ENCODE measurements at places on chromosomes 3 and 15.
A peak's percentile ranks its signal among the peaks of the same experiment; 100 is the strongest.

DNA sequence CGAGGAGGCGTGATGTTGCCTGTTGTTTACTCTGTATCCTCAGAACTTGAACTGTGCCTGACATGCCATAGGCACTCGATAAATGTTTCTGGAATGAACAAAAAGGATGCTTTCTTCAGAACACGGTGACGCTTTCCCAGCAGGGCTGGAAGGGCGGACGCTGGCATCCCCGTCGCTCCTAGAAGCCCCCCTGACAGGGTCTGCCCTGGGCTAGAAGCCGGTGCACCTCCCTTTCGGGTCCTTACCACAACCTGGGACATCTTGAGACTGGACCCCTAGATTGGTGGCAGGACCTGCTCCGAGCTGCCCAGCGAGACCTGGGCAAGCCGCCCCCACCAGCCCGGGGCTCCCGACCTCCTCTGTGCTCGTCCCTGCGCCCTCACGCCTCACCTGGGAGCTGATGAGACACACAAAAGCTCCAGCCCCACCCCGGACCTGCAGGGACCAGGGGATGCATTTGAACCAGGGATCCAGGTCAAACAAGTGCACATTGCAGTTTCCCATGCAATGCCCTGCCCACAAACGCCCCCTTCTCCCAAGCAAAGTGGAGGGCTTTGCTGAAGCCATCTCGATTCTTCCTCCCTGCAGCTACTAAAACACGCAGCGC lies 131.2 kb upstream of the MEF2A start:
- peak; percentile 57 for DNase-seq

GRCh38 chr3:177329854-177330253 lies 132.6 kb upstream of the TBL1XR1 start:
- DNase-seq, result no peak

DNA sequence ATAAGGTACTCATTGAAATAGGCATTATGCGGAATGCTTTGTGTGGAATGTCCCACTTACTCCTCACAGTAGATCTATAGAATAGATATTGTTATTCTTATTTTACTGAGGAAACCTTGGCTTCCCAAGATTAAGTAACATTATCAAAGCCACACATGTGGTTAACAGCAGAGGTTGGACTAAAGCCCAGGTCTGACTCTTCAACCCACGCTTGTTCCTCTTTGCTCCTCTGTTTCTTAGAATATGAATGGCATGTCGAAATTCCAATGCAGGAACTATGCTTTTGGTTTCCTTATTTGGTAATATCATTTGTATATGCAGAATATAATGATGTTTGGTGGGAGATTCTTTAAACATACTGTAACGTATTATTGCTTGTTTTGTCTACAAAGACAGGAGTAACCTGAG lies 818.8 kb upstream of the LMCD1 start:
- DNase-seq, result no peak

GRCh38 chr3:186608624-186609215 lies 4.1 kb upstream of the AHSG start:
- DNase-seq, result no peak

- no peak for DNase-seq
Measured at GRCh38 chr3:28726840-28727239, 378.2 kb upstream of the AZI2 start.

GRCh38 chr15:92666780-92667179 lies 11.2 kb upstream of the FAM174B start:
- no peak for DNase-seq

GRCh38 chr3:48651771-48652170 lies 10.9 kb downstream of the CELSR3 start:
- no peak for DNase-seq

DNA sequence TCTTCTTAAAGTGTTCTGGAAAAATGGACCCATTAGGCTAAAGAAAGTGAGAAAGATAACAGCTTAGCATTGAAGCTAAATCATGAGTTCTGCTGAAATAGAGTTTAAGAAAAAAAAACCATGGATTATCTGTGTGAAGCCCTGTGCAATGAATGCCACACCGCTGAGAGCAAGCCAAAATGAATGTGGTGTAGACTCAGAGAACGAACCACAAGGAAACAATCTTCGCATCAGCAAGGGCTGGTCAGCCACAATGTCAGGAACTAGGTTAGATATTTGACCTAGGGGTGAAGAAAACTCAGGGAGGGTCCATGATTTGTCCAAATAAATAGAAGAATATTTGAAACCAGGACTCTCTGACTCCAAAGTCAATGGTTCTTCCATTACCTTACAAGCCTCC lies 91.4 kb upstream of the MEX3B start:
- DNase-seq, result no peak

DNA sequence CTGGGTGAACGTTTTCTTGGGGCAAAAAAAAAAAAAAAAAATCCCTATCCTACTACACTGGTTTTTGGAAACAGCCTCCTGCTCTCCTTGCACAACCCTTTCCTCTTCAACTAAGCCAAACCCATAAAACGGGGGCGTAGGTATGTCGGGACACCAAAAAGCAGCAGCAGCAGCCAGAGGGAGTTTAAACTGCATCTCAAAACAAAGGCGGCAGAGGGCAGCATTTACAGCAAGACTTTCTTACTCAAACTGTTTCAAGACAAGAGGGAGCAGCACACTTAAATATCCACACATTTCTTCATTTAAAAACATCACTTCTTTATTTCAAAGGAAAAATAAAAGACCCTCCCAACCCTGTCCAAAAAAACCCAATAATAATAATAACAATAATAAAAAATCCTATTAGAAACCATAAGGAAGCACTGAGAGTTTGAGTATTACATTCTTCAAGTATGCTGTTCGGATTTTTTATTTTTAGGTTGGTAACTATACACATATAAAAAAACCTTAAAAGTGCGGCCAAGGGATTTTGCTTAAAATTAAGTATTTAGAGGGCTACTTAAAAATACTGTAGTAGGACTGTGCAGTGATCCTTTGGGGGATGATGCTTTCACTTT lies 43.9 kb upstream of the PLXND1 start:
- no peak for DNase-seq

DNA sequence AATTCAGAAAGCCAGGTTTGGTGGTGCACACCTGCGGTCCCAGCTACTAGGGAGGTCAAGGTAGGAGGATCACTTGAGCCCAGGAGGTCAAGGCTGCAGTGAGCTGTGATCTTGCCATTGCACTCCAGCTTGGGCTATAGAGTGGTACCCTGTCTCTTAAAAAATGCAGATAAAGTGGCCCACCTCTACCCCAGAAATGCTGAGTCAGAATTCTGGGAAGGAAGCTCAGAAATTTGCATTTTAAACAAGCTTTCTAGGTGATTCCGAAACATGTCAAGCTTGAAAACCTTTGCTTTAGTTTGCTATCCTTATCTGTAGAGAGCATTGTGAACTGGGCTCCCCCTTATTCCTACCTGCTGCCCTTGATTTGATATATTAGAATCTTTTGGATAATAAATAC lies 7.7 kb downstream of the MED12L start:
- DNase-seq, result no peak

DNA sequence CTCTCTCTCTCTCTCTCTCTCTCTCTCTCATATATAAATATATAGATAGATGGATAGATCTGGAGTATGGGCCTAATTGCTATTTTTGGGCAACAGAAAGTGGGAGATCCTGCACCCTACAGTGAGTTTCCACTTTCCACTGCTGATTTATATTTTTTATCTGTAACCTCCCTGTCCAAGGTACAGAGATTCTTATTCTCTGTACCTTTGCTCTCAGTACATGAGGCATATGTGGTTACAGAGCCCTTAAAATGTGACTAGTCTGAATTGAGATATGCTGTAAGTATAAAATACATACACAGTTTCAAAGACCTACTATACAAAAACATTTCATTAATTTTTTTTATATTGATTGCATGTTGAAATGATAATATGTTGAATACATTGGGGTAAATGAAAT lies 51.1 kb upstream of the FOXP1 start:
- DNase-seq, result no peak

GRCh38 chr3:171251835-171252234 lies 208.4 kb downstream of the TNIK start:
- no peak for DNase-seq

- no peak for DNase-seq
Measured at GRCh38 chr3:70466096-70466495, 153.7 kb upstream of the MDFIC2 start.

GRCh38 chr3:21752749-21753347 lies 1.8 kb upstream of the ZNF385D start:
- DNase-seq, result no peak

- no peak for DNase-seq
Measured at GRCh38 chr3:30273304-30274072, 332.9 kb upstream of the TGFBR2 start.

DNA sequence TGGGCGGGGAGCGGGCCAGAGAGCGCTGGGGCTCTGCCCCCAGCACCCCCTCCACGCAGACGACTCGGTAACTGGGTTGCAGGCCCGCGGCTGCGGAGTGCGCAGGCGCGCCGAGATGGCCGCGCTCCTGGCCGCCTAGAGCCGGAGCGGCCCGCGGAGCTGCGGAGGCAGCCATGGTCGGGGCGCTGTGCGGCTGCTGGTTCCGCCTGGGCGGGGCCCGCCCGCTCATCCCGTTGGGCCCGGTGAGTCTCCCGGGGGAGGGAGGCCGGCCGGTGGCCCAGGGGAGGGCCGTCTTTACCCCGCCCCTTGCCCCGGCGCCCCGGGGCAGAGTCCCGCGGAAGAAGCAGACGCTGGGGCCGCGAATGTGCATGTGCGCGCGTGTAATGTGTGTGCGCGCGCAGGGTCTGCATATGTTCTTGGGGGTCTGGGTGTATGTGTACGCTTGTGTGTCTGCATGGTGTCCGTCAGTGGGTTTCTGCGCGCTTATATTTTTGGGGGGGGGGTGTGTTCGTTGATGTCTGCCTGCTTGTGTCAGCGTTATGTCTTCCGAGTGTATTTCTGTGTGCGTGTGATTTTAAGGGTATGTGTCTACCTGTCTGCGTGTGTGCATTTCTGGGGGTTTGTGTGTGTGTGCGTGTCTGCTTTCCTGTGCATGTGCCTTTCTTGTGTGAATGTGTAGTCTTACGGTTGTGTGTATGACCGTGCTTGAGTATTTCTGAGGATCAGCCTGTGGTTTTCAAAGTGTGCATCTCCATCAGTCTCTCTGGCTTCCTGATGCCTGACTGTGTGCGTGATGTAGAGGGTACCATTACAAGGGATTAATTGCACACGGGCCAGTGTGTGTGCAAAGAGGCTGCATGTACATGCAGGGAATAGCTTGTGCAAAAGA lies at the start of gene ABHD14A:
ABHD14A (plus strand) TSS at position 102 of the 889 bp plus-strand sequence; CDS start at position 174, 72 bp downstream.
- no peak for DNase-seq

DNA sequence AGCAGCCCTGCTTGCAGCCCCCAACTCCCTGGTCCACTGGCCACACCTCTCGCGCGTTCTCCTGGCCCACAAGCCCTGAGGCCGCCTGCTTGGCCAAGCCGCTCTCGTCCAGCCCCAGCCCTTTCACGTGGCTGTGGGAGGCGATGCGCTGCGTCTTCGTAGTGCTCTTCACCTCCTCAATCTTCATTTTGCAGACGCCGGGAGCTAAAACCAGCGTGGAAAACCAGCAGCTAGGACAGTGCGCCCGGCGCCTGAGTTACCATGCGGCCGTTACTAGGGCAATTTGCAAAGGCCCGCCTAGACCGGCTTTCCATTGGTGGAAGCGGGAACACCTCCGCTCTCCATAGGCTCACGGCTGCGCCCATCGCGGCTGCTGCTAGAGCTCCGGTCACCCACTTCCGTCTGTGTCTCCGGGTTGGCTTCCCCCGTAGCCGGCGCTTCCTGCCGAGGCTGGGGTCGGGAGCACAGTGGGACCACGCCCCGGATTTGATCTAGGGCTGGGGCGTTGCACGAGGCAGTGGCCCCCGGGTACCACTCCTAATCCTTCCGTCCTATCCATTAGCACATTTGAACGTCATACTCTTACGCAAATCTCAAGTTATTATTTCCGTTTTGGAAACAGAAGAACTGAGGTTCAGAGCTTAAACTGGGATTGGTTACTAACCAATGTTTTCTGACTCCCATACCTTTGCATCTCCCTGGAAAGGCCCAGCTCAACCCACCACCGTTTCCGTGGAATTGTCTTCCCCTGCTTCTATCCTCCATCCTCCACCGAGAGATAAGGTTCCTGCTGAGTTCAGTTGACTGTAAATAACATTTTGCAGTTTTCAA lies at the start of gene RUVBL1:
RUVBL1 (minus strand) TSS at position 275 of the 831 bp plus-strand sequence; CDS start at position 187, 88 bp downstream.
- DNase-seq, result peak; percentile 98

- DNase-seq, result no peak
Measured at GRCh38 chr3:58751882-58752567, 85.5 kb upstream of the FAM3D start.

- no peak for DNase-seq
Measured at GRCh38 chr3:69648126-69648525, 91.1 kb upstream of the MITF start.

DNA sequence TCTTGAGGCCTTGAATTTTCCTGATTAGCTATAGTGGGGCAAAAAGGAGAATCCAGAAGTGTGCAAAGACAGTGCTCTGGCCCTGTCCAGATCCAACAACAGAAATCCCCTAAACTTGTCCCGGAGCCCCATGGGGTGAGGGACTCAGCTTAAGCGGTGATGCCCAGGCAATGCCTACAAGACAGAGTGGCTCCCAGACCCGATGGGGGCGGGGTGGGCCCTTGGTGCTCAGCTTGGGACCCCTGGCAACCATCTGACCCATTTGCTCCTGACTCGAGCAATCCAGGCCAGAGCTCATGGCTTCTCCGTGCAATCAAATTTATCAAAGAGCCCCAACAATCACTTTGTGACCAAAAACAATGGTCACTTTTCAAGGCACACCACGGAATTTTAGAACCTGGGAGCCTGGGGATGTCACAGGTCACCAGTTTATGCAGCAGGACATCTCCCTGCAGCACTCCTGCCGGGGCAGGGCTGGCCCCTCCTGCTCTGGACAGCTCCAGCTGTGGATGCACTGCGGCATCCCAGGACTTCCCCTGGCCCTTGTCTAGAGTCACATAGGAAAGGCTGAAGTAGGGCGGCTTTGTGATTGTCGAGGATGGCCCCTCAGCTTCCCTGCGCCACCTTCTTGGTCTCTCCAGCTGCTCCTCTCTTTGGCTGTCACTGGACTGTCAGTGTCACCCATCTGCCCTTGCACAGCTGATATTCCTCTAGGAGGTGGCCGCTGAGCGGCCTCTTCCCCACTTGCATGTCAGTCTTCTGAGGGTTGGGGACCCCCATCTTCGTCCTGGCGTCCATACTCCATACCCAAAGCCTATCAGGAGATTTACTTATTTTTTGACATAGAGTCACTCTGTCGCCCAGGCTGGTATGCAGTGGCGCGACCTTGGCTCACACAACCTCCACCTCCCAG lies 28.4 kb downstream of the RGMA start:
- peak; percentile 76 for DNase-seq

- DNase-seq, result no peak
Measured at GRCh38 chr15:95887666-95888390, 442.7 kb upstream of the NR2F2 start.

GRCh38 chr15:29571792-29572431 lies 250.4 kb downstream of the TJP1 start:
- DNase-seq, result no peak

DNA sequence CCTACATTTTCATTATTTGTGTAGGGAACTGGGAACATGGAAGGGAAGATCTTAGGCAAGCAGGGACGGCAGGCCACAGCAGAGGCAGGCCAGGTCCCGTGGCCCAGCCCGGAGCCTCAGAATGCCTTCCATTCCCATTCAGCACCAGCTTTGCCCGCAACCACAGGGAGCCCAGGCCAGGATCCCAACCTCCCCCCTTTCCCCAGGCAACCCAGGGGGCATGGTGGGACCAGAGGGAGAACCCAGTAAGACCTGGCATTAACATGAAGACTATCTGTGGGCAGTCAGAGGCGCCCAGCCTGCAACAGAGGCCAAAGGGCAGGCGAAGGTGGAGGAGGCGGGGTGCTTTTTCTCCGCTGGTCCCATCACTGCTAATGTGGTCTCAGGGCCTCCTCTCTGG lies 135.6 kb downstream of the TPRA1 start:
- peak; percentile 25 for DNase-seq

GRCh38 chr15:59991834-59992233 lies 12.3 kb upstream of the FOXB1 start:
- no peak for DNase-seq

Data from RWPE2 (cell line).